ENCODE measurements at places on chromosomes 6 and 20.

DNA sequence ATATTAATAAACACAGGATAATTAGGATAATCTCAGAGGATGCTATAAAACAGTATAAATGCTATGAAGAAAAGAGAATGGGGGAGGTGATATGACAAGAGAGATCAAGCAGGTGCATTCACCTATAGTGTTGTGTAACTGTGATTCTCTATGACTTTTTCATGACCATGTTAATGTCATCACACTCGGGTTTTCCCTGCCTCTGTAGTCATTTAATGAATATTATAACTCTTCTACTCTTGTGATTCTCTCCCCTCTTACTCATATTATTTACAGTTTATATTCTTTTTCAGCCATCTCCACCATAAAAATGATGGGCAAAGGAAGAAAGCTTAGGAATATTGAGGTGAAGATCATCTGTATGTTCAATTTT lies 106.9 kb upstream of the SGK1 start:
- DNase-seq: no peak

- DNase-seq: no peak
These were observed 380.1 kb upstream of the SULF2 start for GRCh38 chr20:48165401-48165685.

DNA sequence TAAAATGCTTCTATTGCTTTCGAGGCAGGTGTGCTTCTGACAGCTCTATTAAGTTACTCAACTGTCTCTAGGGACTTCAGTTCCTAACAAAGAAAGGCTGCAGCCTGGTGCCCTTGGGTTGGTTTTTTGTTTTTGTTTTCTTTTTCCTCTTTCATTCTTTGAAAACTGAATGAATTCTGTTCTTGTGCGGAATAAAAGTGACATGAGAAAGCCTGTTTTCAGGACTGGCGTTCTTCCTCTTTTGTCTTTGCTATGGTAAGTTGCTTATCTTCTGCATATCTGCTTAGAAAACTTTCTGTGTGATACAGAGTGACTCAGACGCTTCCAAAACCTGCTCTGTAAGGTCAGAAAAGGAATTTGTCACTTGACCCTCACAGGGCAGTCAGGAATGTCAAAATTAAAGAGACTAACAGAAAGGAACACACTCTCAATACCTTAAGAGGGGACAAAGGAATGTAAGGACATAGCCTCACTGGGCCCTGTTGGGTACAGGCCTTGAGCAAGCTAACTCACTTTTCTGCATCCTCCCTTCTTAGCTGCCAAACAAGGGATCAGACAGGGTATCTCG lies 56.2 kb upstream of the NHSL1 start:
- no peak for DNase-seq

GRCh38 chr20:57495978-57496377 lies 29.0 kb downstream of the CTCFL start:
- DNase-seq: no peak

DNA sequence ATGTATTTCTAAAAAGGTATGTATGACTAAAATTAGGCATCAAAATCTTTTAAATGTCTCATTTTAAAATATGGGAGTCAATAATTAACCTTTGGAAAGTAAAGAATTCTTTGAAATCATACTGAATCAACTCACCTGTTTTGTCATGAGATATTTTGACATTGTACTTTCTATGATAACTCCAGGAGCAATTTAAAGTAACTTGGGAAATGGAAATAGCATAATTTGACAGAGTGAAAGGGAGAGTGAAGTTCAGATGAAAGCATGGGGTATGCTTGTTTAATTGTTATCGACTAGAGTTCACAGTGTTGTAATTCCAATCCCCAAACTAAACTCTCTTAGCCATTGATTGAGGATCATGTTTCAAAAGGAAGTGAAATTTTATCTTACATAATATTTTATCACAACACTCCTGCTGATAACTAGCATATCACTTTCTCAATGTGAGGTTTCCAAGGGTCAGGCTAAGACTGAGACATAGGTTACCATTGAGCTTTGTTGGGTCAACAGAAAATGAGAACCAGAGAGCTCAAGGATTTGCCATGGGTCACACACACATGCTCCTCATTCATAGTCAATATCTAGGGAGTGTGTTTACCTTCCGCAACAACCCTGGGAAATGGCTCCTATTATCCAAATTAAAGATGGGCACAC lies 2.3 kb downstream of the GSTA1 start:
- no peak for DNase-seq

GRCh38 chr6:159217595-159218275 lies 48.5 kb downstream of the FNDC1 start:
- DNase-seq: peak; percentile 5

DNA sequence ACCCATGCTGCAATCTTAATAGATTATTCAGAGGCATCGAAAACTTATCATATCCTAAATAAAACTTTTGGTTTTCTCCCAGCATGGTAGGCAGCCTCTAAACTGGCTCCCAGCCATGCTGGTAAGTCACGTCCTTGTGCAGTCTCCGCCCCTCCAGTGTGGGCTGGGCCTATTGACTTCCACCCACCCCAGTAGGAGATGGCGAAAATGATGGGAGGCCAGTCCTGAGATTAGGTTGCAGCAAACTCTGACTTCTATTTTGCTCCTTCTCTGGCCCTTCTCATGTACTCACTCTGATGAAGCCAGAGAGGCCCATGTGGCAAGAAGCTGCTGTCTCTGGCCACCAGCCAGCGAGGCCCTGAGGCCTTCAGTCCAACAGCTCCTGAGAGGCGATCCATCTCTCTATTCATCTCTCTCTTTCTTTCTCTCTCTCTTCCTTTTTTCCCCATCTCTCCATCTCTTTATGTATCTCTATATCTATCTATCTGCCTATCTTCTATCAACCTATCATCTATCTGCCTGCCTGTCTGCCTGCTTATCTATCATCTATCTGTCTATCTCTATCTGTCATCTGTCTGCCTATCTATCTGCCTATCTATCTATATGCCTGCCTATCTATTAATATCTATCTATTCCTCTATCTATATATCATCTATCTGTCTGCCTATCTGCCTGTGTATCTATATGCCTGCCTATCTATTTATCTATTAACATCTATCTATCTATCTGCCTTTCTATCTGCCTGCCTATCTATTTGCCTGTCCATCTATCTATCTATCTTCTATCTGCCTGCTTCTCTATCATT lies 52.7 kb upstream of the STX16 start:
- no peak for DNase-seq

DNA sequence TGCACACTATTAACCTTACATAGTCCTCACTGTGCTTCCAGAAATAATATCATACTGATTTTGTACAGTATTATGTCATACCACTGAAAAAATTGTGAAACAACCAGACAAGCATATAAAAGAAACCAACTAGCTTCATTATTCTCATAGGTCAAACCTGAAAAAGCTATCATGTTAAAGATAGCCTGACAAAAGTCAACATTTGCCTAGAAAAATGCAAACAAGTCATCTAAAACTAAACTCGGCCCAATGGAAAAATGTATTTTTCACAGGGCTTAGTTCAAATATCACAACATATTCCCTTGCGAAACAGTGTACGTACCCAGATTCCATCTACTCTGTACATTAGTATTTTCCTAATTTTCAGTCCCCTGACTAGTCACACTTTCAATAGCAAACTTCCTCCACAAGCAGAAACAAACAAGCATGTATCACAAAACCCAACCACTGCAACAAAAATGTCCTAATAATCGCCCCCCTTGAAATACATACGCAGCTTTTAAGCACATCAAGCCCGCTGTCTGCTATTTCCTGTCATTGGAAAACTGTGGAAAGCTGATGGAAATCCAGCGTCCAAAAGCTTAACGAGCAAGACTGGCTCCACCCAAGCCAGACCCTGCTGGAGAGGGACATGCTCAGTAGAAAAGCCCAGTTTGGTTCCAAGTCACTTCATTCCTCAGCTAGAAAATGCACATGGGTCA lies 93.1 kb downstream of the EPB41L2 start:
- no peak for DNase-seq

GRCh38 chr6:1287103-1287591 lies 24.8 kb upstream of the FOXQ1 start:
- no peak for DNase-seq

DNA sequence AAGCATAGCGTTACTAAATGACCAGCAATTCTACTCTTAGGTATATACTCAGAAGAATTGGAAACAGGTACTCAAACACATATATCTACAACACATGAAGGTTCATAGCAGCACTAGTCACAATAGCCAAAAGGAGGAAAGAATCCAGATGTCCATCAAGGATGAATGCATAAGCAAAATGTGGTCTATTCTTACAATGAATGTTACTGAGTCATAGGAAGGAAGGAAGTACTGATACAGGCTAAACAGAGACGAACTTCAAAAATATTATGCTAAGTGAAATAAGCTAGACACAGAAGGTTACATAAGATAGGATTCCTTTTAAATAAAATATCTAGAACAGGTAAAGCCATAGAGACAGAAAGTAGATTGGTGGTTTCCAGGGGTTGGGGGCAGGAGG lies 93.5 kb downstream of the MAP3K7 start:
- no peak for DNase-seq

DNA sequence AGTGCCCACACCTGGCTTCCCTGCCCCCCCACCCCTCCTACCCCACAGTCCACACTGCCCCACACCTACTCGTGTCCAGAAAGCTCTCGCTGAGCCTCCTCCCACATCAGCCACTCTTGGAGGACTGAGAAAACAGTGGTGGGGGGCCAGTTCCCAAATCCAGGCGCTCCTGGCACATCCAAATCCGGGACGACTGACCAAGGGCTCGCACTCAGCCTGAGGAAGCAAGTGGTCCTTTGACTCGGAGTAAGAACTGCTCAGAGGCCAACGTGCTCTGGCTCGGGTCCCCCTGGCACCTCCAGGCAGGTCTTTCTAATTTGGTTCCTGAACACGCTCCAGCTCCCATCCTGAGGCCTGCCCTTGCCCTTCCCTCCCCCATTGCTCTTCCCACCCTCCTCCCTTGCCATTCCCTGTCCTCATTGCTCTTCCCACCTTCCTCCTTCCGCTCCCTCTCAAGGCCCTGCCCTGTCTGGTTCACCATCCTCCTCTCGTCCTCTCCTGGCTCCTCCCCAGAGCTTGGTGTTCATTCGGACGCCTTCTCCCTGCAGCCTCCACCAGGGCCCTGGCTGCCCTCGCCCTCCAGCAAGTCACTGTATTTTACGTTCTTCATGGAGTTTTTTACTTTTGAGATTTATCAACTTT lies 83.6 kb downstream of the THBS2 start:
- no peak for DNase-seq

DNA sequence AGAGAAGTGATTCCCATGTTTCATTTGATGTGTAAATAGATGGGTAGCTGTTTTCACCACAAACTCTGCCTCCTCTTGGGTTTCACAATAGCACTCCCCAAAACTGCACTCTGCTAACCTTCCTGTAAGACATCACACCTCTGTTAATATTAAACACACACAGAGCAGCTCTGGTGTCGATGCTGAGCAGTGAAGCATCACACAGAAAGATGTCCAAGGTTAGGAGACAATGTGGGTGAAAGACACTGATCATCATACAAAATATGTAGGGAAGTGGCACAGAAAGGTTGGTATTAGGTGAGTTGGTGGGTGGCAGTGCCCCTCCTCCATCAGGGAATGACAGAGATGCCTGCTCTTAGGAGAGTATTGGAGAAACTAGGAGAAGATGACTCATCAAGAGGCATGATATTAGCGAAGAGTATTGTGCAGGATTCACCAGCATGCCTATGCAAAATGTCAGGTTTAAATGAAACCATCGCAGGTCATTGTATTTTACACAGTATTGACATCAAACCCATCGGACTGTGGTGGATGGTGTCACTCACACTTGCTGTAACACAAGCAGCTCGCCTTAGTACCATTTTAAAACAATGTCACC lies 199.7 kb downstream of the TBXT start:
- DNase-seq: no peak

DNA sequence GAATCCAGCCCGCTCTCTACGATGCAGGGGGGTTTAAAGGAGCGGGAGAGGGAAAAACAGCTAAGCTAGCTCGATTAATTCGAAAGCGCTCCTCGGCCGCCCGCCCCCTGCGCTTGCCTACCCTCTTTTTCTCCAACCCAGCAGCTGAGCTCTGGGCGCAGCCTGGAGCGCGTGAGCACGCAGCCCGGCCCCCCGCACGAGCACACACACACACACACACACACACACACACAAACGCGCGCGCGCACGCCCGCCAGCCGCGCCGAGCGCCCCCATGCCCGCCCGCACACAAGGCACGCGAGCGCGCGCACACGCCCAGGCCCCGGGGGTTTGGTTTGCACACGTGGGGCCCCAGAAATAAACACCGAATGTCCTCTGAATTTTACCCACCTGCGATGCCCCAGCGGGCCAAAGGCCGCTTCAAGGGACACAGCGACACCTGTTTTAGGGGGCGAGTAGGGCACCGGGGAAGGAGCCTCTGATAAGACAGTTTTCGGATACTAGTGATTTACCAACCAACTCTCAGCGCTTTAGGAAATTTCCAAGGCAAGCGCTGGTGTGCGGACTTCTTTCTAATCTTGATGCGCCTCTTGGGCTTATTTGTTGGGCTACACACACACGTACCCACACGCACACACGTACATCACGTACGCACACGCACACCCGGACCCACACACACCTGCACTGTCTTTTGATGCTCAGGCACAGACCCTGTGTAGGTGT lies 802 bp upstream of the NRN1 start:
- no peak for DNase-seq

- peak; percentile 58 for DNase-seq
These were observed 425.2 kb downstream of the CD83 start for GRCh38 chr6:14542670-14543366.

DNA sequence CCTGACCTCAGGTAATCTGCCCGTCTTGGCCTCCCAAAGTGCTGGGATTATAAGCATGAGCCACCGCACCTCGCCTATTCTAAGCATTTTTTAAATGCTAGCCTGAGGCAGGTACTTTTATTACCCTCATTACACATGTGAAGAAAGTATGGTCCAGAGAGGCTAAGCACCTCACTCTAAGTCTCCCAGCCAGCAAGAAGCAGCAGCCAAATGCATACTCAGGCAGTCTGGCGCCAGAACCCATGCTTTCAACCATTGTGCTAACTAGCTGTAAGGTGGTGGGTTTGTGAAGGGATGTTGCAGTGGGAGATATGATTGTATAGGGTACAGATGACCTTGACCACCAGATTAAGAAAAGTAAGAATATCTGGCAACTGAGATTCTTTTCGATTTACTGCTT lies 26.1 kb upstream of the RIPOR2 start:
- DNase-seq: no peak

DNA sequence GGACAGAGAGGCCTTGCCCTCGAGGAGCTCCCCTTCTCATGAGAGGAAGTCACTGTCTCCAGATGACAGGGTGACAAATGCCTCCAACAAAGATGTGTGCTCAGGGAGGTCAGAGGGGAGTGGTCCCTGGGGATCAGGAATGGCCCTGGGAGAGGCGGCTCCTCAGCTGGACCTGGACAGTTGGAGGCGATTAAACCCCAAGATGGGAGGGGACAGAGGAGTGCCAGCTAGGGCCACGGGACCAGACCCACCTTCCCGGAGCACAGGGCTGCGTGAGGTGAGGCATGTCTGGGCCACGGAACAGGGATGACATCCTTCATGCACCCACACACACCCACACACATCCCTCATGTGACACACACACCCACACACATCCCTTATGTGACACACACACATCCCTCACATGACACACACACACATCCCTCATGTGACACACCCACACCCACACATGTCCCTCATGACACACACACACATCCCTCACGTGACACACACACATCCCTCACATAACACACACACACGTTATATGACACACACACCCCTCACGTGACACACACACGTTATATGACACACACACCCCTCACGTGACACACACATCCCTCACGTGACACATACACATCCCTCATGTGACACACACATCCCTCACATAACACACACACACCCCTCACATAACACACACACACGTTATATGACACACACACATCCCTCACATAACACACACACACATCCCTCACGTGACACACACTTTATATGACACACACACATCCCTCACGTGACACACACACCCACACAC lies 57.4 kb upstream of the SLCO4A1 start:
- no peak for DNase-seq

Data from stimulated activated CD4-positive, alpha-beta T cell treated with anti-CD3 and anti-CD28 coated beads, Interleukin-2, amount 100 ng/mL, for 48 hours (primary cell).